ENCODE measurements at places on chromosomes 4 and X. TPM values are rescaled to one million over a fixed set of nuclear protein-coding genes. Genes with fewer than 3 reads are reported as not detected.

The ASB11 gene
- 0.20 TPM for total RNA-seq

The GYPB gene
- not detected for total RNA-seq

The OTC gene
- 0.33 TPM for total RNA-seq

The ARHGEF6 gene
- total RNA-seq: 7.8 TPM

The UCHL1 gene
- total RNA-seq: 245 TPM

The ITM2A gene
- 53.9 TPM for total RNA-seq

The SMPX gene
- total RNA-seq: not detected

The NPY2R gene
- total RNA-seq: not detected
